Testis (tissue), 5 donors: ENCODE measurements at places on chromosomes 7 and 10. TPM values are rescaled to one million over a fixed set of nuclear protein-coding genes. Genes with fewer than 3 reads are reported as not detected.

DNA sequence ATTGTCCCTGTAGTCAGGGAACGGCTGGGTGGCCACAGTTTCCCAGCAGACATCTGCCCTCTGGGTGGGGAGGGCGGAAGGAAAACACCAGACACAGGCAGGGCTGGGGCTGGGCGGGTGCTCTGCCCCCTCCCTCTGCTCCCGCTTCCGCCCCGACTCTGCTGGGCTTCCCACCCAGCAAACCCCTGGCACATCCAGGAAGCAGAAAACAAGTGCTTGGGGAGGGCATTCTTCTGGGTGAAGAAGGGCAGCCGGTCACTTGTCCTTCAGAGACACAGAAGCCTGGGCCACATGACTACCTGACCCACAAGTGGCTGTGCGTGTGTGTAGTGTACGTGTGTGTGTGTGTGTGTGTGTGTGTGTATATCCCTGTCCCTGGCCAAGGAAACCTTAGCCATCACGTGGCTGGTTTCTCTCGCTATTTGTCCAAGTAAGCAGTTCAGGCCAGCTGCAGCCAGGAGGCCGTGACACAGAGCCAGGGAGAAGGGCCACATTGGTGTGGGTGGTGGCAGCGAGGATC is 77.9 kb downstream of the ZMIZ1 start:
- peak; percentile 82 for DNase-seq
- peak overlapping the region; percentile 70 for H3K27ac ChIP-seq
- no peaks in the 10 kb centered on the region for H3K36me3 ChIP-seq
- no peaks in the 10 kb centered on the region for H3K27me3 ChIP-seq
- H3K4me1 ChIP-seq: peaks cover 49% of the 10 kb centered on the region
- no peak overlapping the region for H3K4me3 ChIP-seq

- no peaks in the 10 kb centered on the region for H3K4me1 ChIP-seq
- no peak overlapping the region for H3K4me3 ChIP-seq
- H3K27me3 ChIP-seq: no peaks in the 10 kb centered on the region
These were observed 22.6 kb downstream of the UNCX start for GRCh38 chr7:1255080-1255816.

DNA sequence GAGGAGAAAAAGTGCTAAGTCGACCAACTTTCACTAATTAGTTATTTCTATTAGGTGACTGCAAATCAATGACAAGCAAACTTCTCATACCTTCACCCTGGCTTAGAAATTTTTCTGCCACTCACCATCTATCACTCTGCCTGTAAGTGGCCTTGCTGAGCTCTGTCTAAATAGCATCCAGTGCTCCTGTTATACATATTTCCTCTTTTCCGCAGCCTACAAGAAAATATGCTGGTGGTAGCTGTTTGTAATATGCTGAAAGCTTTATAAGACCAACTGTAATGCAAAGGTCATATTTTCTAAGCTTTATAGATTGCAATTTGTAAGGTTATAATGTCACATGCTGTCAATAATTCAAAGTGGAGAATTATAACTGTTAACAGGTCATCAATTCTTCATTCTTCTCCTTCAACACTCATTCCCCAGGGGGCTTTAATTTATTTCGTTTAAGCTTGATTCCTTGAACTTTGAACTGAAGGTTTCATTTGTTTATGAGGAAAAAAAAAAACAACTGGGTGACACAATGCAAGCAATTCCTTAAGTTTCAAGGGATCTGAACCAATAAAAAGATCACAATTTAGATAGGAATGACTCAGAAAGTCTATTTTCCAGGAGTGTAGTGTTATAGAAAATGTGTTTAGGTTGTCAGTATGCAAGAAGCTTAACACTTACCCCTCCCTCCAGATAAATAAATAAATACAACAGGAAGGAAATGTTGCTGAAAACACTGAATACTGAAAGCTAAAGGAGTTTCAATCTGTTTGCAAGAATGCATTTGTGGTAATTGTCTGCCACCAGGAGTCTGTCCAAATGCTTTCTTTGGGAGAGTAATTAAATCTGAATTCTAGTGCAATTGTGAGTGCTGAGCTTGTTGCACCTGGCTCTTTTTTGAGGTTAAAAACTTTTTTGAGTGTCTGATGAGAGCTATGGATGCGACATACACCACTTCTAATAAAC is 183.7 kb downstream of the SORCS1 start:
- H3K27me3 ChIP-seq: no peaks in the 10 kb centered on the region
- H3K27ac ChIP-seq: no peak overlapping the region
- DNase-seq: no peak
- no peaks in the 10 kb centered on the region for H3K4me1 ChIP-seq
- no peaks in the 10 kb centered on the region for H3K36me3 ChIP-seq

GRCh38 chr10:61834519-61834918 is 67.0 kb upstream of the ARID5B start:
- H3K36me3 ChIP-seq: no peaks in the 10 kb centered on the region
- no peaks in the 10 kb centered on the region for H3K27me3 ChIP-seq
- peak overlapping the region; percentile 31 for H3K27ac ChIP-seq

DNA sequence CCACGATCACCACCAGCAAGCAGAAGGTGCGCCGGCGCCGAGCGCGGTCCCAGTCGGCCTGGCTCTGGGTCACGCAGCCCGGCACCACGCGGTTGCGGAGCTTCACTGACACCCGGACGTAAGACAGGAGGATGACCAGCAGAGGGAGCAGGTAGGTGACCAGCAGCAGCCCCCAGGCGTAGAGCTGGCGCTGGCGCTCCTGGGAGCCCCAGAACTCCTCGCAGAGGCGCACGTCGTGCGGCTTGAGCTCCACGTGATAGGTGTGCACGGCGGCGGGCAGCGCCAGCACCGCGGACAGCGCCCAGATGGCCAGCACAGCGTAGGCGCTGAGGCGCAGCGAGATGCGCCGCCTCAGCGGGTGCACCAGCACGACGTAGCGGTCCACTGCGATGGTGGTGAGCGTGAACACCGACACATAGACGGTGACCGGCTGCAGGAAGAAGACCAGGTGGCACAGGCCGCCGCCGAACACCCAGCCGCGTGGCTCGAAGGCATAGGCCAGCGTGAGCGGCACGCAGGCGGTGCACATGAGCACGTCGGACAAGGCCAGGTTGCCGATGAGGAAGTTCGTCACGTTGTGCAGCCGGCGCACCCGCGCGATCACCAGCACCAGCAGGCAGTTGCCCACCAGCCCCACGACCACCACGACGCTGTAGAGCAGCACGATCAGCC is 920 bp downstream of the PRLHR start:
- H3K36me3 ChIP-seq: no peaks in the 10 kb centered on the region
- peak; percentile 76 for DNase-seq
- H3K4me1 ChIP-seq: no peaks in the 10 kb centered on the region
- no peaks in the 10 kb centered on the region for H3K27me3 ChIP-seq
- H3K27ac ChIP-seq: no peak overlapping the region

GRCh38 chr7:154440651-154441050 is 388.5 kb downstream of the DPP6 start:
- DNase-seq: no peak
- H3K27me3 ChIP-seq: no peaks in the 10 kb centered on the region
- H3K36me3 ChIP-seq: no peaks in the 10 kb centered on the region
- no peaks in the 10 kb centered on the region for H3K4me1 ChIP-seq

GRCh38 chr10:129553928-129554327 is 86.9 kb downstream of the MGMT start:
- H3K27ac ChIP-seq: no peak overlapping the region
- H3K27me3 ChIP-seq: no peaks in the 10 kb centered on the region
- H3K36me3 ChIP-seq: no peaks in the 10 kb centered on the region
- H3K4me1 ChIP-seq: no peaks in the 10 kb centered on the region
- no peak for DNase-seq
- H3K4me3 ChIP-seq: no peak overlapping the region

DNA sequence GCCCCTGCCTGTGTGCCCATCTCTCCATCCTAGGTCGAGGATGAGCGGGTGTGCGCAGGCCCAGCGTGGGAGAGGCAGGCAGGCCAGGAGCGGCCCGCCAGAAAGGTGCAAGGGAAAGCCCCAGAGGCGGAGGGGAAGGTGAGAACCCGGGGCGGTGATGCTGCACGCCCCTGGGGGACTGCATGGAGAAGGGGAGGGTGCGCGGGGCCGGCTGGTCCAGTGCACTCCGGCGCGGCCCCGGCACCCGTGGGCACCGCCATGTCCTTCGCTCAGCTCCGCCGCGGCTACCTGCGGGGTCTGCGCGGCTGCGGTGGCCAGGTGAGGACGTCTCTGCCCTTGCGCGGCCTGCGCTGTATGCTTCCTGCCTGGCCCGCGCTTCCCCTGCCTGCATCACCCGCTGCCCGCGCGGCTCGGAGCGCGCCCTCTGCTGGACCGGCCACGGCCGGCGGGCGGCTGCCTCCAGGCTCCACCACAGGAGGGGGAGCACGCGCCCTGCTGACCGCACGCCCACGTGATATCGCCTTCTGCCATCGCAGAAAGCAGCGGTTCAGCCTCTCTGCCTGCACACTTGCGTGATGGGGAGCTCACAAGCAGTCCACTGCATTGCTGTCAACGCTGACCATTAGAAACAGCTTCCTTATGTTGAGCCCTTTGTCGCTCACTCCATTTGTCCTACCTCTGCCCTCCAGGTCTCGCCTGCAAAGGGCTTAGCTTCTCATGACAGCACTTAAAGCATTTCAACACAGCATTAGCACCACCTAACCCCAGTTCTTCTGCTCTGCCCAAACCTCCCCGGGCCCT is 73.9 kb downstream of the CXCL12 start:
- peak; percentile 90 for DNase-seq
- peak overlapping the region; percentile 40 for H3K4me3 ChIP-seq
- H3K27me3 ChIP-seq: no peaks in the 10 kb centered on the region
- no peak overlapping the region for H3K27ac ChIP-seq
- no peaks in the 10 kb centered on the region for H3K36me3 ChIP-seq
- no peaks in the 10 kb centered on the region for H3K4me1 ChIP-seq

- H3K27ac ChIP-seq: no peak overlapping the region
- no peaks in the 10 kb centered on the region for H3K36me3 ChIP-seq
- DNase-seq: no peak
- no peaks in the 10 kb centered on the region for H3K4me1 ChIP-seq
These were observed 49.5 kb upstream of the ZNF746 start for GRCh38 chr7:149547126-149547525.

DNA sequence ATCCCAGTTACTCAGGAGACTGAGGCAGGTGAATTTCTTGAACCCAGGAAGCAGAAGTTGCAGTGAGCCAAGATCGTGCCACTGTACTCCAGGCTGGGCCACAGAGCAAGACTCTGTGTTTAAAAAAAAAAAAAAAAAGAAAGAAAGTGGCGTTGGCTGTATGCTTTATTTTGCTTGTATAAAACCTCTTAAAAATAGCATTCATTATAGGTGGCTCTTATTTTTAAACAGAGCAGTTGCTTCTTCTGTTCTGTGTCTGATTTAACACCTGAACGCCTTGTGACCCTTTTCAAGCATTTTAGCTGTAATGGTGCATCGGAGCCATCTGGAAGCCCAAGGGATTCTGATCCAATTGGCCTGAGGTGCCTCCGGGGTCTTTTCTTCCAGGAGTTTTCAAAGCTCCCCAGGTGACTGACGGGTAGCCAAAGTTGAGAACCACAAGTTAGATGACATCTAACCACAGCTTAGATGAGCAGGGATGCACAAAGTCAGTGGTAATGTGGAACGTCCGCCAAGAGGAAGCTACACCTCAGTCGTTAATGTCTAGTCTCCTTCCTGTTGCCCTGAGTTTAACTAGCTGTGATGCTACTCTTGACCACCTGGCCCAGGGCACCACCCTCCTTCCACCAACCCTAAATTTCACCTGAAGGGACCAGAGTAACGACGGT is 274.6 kb upstream of the KLF6 start:
- no peaks in the 10 kb centered on the region for H3K36me3 ChIP-seq
- H3K27me3 ChIP-seq: no peaks in the 10 kb centered on the region
- H3K4me1 ChIP-seq: peaks cover 16% of the 10 kb centered on the region
- H3K4me3 ChIP-seq: no peak overlapping the region

- peaks cover 8% of the 10 kb centered on the region for H3K4me1 ChIP-seq
- H3K27ac ChIP-seq: no peak overlapping the region
- no peaks in the 10 kb centered on the region for H3K27me3 ChIP-seq
- no peak for DNase-seq
These were observed 298.7 kb downstream of the BAMBI start for GRCh38 chr10:28975891-28976531.

DNA sequence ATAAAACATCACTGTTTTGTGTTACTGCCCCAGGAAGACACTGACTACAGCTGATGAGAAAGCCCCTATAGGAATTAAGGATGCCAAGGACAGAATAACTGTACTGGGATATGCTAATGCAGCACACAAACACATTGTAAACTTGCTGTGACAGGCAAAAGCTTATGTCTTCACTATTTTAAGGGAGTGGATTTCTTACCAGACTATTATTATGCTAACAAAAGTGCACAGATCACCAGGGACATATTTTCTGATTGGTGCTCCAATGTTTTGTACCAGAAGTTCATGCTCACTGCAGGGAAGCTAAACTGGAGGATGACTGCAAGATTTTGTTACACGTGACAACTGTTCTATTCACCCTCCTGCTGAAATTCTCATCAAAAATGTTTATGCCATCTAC is 48.1 kb upstream of the PTPN12 start:
- H3K4me1 ChIP-seq: no peaks in the 10 kb centered on the region
- H3K27ac ChIP-seq: no peak overlapping the region
- no peaks in the 10 kb centered on the region for H3K27me3 ChIP-seq
- H3K4me3 ChIP-seq: no peak overlapping the region
- DNase-seq: no peak
- no peaks in the 10 kb centered on the region for H3K36me3 ChIP-seq

GRCh38 chr10:35592441-35592840 is 12.7 kb upstream of the GJD4 start:
- no peak overlapping the region for H3K27ac ChIP-seq
- H3K36me3 ChIP-seq: no peaks in the 10 kb centered on the region
- DNase-seq: no peak
- no peaks in the 10 kb centered on the region for H3K27me3 ChIP-seq
- no peak overlapping the region for H3K4me3 ChIP-seq
- no peaks in the 10 kb centered on the region for H3K4me1 ChIP-seq

GRCh38 chr10:119834188-119834587 is 38.5 kb downstream of the MCMBP start:
- H3K4me1 ChIP-seq: no peaks in the 10 kb centered on the region
- no peaks in the 10 kb centered on the region for H3K27me3 ChIP-seq
- DNase-seq: no peak
- H3K36me3 ChIP-seq: no peaks in the 10 kb centered on the region
- H3K27ac ChIP-seq: no peak overlapping the region
- H3K4me3 ChIP-seq: no peak overlapping the region

GRCh38 chr10:103493362-103493915 is at the start of gene NEURL1:
Gene NEURL1 (plus strand): TSS chr10:103493705. CDS start chr10:103494388, 683 bp downstream.
- H3K27ac ChIP-seq: no peak within 1 kb of the TSS
- DNase-seq: peak; percentile 72
- peak within 1 kb of the TSS; percentile 53 for H3K4me3 ChIP-seq
- no peaks in the 10 kb centered on the region for H3K36me3 ChIP-seq
- H3K4me1 ChIP-seq: no peaks in the 10 kb centered on the region

DNA sequence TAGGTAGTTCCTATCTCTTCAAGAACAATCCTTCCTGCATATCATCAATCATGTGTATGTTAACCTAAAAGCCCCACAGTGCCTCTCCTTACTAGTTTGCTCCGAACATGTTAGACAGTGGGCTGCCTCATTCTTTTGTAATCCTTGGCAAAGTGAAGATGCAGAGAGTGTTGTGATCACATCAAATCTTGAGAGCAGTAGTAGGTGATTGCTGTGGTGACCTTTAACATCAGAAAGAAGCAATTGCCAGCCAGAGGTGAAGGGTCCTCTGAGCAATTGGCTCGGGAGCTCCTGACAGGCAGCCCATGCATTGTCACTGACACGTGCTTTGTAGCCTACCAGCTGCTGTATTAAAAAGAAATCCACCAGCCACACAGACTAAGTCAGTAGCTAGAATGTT is 19.6 kb upstream of the GSTK1 start:
- H3K27ac ChIP-seq: no peak overlapping the region
- H3K4me1 ChIP-seq: no peaks in the 10 kb centered on the region
- DNase-seq: no peak
- no peak overlapping the region for H3K4me3 ChIP-seq

The MET gene
- total RNA-seq: 3.2 TPM

The COL13A1 gene
- total RNA-seq: 1.5 TPM

The BHLHA15 gene
- 0.50 TPM for total RNA-seq

The OGDHL gene
- 10.7 TPM for total RNA-seq

The GPER1 gene
- 3.2 TPM for total RNA-seq

The CCL24 gene
- total RNA-seq: not detected

The CHN2 gene
- total RNA-seq: 15.1 TPM
